ENCODE measurements at places on chromosomes 12 and 14.

DNA sequence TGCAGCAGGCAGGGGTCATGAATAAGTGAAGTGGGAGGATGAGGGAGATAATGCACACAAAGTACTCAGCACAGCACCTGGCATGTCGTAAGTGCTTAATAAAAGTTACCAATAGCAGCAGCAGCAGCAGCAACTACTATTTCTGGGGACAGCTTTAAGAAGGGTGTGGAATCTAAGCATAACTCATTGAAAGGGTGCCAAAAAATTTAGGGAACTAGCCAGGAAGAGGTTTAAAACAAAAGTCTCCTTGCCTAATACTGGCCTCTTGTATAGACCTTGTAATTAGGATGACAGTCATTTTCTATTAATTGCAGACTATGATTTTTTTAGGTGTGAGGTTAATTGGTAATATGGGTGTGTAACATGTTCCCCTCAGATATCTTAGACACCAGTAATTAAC lies 179.9 kb downstream of the PTPN11 start:
- DNase-seq: no peak

GRCh38 chr14:21589317-21589716 lies 9.4 kb upstream of the OR10G3 start:
- DNase-seq: no peak

DNA sequence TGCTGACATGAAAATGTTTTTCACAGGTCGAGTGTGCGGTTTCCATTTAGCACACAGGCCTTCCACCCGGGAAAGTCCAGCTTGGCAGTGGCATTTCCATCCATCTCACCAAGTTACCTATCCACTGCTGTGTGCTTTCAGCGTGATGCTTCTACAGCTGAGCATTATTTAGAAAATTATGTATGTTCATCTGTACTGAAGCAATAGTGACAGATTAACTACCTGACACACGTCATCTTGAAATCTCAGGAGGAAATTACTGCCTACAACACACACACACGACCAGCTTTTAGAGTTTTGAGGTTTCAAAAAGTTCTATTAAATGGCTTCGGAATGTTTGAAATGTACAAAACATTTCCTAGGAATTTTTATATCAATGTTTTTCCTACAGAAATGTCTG lies 39.4 kb downstream of the IFNG-AS1 start:
- no peak for DNase-seq

- DNase-seq: no peak
Measured at GRCh38 chr12:27436029-27436428, 10.5 kb upstream of the SMCO2 start.

- DNase-seq: no peak
Measured at GRCh38 chr12:31796270-31796951, 67.6 kb upstream of the AMN1 start.

DNA sequence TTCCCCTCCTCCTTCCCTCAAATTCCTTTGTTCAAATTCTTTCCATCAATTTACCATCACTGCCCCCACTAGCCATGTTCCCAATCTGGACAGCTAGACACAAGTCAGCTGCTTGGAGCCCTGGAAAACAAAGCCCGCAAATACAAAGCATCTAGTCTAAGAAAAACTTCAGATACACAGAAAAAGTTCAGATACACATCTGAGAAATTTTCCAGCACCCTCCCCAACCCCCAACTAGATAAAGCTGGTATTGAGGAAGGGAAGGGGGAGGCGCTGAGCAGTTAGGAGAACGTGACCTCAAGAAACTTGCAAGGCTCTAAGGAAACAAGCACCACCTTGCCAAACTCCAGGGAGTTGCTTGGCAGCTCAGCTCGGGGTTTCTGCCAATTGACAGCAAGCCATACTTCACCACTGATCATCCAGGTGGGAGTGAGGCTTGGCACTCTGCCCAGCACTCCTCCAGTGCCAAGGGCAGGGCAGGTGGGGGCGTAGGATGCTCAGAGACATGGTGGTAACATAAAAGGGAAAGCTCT lies 5.1 kb upstream of the CNIH1 start:
- no peak for DNase-seq

GRCh38 chr12:96623656-96624217 lies 134.4 kb downstream of the CFAP54 start:
- no peak for DNase-seq

DNA sequence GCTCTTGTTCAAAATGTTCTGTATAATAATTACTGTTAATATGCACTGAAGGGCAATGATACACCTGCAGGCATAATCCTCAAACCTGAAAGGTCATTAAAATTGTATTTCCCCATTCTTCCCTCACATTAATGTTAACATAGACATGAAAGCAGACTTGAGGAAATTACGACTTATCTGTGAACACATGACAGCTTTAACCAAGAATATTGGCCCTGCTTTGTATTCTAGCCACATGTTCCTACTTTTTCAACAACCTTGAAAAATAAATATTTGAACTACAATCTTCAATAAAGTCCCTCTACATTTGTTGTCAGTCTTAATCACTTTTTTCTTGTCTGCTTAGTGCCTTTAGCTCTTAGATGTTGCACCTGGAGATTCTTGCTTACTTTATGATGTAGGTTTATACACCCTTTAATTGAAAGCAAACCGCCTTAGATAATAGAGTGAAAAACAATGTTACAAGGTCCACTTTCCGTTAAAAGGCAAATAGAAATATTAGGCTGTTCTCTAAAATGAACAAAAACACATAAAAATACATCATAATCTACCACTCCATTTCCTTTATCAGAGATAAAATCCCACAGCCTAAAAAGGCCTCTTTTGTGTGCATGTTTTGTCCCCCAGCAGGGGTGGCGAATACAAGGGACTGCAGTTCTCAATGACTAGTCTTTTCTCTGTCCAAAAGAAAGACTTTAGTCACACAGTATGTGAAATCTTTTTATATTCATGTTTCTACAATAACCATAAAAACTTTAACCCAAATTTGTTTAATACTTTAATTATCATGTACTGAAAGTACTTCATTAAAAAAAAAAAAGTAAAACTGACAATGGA lies 55.9 kb downstream of the ZFC3H1 start:
- DNase-seq: no peak

DNA sequence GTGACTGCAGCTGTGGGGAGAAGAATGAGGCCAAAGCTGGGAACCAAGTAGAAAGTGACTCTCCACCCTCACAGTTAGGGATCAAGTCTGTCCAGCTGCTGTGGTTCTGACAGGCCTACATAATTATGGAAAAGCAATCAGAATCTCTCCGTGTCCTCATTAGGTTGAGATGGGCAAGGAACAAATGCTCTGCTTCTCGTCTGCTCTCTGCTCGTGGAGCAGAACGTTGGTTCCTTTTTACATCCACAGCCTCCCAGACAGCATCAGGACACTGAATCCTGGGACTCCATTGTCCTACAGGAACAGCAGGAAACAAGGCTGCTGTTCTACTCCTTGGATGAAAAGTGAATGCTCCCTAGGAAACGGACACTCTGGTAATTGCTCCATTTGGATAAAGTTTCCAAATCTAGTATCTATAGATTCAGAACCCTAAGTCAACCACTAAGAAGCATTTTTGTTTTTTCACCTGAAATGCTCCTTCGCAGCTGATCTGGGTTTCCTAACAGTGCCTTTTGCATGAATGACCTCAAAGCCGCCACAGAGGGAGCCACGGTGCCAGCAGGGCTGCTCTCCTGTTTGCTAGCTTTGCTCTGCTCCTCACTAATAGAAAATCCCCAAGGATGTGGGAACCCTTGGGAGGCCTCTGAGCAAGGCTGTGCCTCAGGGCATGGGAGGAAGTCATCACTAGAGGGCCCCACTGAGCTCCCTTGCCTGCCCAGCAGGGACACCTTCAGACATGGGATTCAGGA lies 102.0 kb downstream of the EGLN3 start:
- no peak for DNase-seq

DNA sequence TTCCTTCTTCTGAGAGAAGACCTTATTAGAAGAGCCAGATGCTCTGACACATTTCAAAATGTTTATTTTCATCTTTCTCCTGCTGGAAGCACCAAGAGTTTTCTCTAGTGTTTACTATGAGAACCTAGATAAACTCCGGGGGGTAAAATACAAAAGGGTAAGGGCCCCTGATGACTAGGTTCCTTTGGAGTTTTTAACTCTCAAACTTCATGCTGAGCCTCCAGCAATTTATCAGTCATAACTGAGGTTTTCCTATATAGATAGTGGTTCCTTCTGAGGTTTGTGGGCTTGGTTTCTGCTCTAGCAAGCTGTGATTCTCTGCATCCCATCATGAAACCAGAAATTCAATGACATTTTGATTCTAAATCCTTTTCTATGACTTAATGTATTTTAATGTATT lies 210.9 kb downstream of the LRFN5 start:
- no peak for DNase-seq

DNA sequence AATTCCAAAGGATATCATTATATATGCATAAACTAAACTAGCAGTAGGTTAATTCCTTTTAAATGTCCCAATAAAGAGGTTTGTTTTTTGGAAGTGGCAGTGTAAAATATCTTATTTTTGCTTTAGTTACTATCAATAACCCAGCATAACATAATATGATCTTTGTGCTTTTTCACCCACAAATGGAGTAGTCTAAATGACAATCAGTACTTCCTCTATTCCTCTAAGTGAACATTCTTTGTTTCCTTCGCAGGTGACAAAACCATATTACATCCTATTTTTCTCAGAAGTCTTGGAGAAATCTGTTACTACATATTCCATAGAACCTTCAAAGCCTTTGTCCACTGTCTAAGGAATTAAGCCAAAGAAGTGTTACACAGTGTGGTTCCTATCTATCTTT lies 62.5 kb downstream of the MED13L start:
- DNase-seq: no peak

DNA sequence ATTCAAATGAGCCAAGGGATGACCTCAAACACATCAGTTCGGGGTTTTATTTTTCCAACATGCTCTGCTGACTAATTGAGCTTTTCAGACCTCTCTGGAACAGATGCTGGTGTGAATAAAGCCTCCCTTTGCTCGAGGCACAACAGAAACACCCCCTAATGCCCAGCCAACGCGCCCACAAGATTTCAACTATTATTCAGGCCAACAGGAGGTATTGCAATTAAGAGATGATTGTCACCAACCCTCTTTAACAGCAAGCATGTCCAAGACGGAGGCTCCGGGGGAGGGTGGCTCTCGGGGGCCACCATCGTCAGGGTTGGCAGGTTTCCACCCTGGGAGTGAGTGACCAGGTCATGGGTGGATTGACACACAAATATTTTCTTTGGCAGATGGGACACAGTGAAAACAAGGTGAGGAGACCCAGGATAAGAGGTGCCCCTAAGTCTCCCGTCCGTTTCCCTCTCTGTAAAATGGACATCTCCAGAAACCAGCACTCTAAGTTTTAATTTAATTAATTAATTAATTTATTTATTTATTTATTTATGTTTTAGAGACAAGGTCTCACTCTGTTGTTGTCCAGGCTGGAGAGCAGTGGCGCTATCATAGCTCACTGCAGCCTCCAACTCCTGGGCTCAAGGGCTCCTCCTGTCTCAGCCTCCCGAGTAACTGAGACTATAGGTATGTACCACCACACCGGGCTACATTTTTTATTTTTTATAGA lies 56.1 kb downstream of the MAP1LC3B2 start:
- no peak for DNase-seq

DNA sequence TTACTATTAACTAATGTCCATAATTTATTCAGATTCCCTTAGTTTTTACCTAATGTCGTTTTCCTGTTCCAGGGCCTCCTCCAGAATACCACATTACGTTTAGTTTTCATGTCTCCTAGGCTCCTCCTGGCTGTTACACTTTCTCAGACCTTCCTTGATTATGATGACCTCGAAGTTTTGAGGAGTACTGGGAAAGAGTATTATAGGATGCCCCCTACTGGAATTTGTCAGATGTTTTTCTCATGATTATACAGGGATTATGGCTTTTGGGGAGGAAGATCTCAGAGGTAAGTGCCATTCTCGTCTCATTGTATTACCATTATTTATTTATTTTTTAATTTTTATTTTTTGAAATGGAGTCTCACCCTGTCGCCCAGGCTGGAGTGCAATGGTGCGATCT lies 17.7 kb upstream of the C1S start:
- DNase-seq: no peak

DNA sequence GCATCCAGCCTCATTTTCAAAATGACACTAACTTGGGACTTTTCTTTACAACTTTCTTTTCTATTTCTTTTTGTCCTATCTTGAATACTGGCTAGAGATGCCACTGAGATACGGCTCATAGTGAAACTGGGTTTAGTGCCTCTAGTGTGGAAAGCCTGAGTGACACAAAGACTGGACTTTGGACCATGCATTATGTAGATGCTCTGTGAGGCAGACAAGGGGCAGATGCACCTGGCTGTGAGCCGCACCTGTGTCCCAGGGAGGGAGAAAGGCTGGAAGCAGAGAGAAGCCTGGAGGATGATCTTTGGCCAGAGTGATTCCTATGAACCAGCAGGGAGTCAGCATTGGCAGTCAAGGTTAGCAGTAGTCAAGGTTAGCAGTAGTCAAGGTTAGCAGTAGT lies 852.3 kb upstream of the TMEM132C start:
- no peak for DNase-seq

- no peak for DNase-seq
Measured at GRCh38 chr12:67151886-67152285, 117.3 kb upstream of the CAND1 start.
